Putamen (tissue), 1 donor: ENCODE measurements at places on chromosomes 5 and 9.
A peak's percentile ranks its signal among the peaks of the same experiment; 100 is the strongest.

DNA sequence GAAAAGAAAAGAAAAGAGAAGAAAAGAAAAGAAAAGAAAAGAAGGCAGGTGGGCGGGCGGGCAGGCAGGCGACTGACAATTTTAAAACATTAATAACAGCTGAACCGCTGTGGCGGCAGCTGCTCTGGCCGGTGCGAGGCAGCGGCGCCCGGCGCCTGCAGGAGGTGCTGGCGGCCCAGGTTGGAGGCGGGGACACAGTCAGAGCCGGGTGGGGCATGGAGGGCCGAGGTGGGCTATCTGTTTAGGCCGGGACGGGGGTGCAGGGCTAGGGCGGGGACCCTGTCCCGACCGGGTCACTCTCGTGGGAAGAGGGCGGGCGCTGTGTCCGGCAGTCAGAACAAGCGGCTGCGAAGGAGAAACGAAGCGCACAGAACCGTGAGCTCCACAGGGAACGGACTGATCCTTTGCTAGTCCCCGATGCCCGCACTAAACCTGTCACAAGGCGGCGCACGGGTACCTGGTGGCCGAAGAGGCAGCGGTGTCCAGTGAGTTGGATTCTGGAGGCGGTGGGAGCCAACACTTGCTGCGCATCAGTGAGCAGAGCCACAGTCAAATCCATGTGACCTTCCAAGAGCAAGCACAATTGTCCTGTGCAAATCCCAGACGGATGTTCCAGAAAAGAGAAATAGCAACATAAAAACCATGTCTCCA lies 13.6 kb upstream of the ALDOB start:
- DNase-seq = peak; percentile 50

DNA sequence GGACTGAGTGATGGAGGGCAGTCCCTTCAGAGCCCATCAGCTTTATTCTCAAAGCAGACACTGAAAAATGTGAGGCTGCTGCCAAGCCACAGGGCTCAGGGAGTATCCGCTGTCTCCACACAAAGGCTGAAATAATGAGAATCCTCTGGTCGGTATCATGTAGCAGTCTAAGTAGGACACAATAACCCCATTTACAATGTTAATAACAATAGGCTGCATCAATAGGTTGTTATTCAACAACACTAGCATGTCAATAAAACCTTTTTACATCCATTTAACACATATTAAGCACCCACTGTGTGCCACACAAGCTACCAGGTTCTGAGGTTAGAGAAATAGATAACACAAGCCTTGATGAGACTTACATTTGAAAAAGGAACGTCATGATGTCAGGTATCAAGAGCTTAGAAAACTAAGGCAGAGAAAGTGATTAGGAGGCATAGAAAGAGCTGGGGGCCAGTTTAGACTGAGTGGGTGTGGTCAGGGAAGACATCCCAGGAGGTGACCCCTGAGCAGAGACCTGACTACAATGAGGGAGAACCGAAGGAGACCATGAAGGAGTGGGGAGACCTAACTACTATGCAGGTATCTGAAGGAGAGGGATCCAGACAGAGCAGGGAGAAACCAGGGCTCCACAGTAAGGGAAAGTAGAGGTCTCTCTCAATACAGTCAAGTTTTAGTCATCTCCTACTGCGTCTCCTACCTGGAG lies 140.1 kb upstream of the GRIA1 start:
- no peak for DNase-seq

DNA sequence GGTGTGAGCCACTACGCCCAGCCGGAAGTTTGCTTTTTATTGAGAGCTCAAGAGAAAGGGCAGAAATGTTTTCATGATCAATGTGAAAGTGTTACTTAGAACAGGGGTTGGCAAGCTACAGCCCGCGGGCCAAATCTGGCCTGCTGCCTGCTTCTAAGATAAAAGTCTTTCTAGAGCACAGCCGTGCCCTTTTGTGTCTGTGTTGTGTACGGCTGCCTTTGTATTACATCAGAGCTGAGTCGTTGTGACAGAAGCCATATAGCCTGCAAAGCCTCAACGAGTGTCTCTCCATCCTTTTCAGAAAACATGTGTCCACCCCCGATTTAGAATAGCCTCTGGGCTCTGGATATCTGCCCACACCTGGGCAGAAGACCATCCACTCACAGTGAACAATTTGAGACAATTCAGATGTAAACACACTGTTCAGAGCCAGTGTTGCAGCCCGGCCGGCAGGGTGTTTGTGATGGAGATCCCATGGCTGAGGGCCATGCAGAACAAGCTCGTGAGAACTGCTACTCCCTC lies 28.8 kb downstream of the AK8 start:
- no peak for DNase-seq

GRCh38 chr5:32030686-32031085 lies 143.4 kb downstream of the GOLPH3 start:
- DNase-seq = no peak

DNA sequence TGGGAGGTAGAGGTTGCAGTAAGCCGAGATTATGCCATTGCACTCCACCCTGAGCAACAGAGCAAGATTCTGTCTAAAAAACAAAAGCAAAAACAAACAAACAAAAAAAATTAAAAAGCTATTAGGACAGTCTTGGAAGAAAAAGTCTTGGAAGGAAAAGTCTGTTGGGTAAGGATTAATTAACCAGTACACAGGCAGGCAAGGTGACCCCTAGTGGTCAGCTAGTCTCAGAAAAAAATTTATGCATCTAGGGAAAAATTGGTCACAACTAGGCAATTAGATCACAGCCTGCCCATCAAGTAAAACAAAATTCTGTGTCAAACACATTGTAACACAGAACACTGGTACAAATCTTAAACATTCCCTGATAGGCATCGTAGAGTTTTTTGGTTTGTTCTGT lies 6.7 kb upstream of the ANKRD18B start:
- DNase-seq = no peak

GRCh38 chr5:140344683-140345423 lies 1.6 kb downstream of the HBEGF start:
- DNase-seq = no peak

DNA sequence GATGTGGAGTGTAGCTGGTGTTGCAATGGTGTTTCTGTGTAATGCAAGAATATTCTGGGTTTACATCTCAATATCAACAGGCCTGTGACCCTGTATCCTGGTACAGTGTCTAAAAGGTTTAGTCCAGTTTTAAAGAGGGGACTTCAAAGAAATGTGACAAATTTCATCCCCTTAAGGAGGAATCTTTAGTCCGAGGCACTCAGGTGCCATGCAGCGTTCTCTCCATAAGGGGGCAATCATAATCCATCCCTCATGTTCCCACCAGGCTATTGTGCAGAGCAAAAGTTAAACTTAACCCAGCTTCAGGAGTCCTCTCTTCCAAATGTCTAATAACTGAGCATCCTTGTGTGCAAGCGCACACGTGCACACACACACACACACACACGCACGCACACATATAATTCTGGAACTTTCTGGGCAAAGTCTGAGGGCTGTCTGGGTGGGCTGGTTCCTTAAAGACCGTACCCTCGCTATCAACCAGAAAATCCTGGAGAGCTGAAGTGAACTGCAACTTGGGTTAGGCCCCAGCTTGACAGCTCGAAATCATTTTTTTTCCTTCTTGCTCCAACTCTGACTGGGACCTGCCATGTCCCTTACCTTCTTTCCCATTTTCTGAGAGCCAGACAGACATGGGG lies 46.0 kb downstream of the CRB2 start:
- peak; percentile 29 for DNase-seq

DNA sequence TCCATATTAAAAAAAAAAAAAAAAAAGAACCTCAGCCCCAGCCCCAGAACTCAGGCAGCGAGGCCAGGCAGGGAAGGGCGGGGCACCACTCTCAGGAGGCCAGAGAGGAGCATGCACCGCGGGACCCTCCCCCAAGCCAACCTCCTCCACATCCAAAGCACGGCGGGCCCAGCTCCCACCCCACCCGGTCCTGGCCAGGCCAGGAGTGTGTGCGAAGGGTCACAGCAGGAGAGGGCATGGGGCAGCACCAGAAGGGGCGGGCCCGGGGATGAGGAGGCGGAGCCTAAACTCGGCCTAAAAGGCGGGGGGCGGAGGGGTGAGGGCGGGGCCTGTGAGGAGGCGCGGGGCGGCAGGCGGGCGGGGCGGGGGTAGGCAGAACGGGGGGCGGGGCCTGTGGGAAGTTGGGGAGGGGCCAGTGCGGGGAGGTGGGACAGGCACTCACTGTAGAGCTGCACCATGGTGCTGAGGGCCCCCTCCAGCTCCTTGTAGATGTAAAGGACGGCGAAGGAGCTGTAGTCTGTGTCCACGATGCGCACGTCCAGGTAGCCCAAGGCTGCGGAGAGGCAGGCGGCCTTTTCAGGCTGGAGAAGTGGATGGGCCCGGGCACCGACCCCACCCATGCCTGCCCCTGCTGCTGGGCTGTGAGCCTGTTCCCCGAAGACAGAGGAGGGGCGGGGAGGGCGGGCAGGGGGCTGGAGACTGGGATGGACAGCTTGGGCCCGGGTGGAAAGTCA lies 1.2 kb downstream of the LCN15 start:
- DNase-seq = no peak

DNA sequence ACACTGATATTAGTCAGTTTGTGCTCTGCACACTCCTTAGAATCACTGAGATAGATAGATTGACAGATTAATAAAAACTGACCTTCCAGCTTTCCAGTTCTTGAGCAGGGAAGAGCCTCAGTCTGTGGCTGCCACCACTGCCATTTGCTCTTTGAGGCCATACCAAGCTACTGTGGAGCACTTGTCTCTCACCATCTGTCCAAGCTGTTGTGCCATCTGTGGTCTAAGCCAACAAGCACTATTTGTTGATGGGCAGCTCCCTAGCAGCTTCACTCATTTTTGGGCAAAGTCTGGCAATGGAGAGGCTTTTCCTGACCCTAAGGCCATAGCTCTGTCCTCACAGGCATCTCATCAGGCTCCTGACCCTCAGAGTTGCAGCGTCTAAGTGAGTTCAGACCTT lies 30.4 kb downstream of the HTR1A start:
- DNase-seq = no peak

GRCh38 chr5:67619636-67620035 lies 423.0 kb upstream of the CD180 start:
- DNase-seq = no peak

DNA sequence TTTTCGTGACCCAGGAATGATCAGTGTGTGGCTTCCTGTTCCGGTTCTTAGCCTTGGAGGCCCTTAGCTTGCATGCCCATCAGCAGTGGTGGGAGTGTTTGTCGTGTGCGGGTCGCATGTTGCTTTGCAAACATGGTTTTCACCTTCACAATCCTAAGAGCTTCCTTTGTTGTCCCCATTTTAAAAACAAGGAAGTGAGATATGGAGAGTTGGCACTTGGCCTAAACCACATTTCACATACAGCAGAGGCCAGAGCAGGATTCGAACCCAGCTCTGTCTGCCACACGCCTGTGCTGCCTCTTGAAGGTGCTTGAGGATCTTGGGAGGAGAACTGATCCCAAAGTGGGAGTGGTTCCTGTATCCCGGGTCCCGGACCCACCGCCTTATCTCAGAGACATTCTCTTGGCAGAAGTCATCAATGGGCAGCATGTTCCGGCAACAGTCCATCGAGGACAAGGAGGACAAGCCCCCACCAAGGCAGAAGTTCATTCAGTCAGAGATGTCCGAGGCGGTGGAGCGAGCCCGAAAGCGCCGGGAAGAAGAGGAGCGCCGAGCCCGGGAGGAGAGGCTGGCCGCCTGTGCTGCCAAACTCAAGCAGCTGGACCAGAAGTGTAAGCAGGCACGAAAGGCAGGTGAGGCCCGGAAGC lies 38.2 kb upstream of the POMT1 start:
- no peak for DNase-seq
